ENCODE measurements at places on chromosomes 6 and 20.

DNA sequence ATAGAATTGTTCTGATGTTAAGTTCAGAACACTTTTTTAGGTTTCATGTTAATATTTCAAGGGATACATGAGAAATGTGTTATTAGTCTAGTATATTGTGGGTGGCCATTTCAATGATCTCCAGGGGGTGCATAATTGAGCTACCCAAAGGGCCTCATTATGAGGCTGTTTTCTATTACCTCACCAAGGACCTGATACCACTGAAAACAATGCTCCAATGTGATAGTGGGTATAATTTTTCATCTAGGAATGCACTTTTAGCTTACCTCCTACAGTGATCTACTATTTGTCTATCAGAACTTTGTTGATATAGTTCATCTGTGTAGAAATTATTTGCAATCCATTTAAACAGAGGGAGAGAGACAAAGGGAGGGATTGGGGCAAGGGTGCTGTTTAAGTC, 106.8 kb upstream of the HS3ST5 start:
- DNase-seq, result no peak

- no peak for DNase-seq
Measured at GRCh38 chr20:12276011-12276673, 358.4 kb downstream of the BTBD3 start.

DNA sequence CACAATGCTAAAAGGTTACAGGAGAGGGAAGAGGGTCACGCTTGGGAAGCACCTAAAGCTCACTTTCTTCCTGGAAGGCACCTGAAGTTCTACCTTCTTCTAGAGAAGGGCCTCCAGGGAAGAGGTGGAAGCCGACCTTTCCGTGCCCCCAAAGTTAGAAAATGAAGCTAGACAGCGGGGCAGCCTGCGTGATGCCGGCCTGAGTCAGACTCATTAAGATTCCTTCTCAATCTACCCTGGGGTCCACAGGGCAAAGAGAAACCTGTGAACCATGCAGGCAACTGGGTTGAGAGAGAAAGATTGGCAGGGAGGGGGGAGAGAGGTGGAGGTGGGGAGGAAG, 54.8 kb upstream of the CCDC167 start:
- no peak for DNase-seq

- DNase-seq, result no peak
Measured at GRCh38 chr20:1081891-1082290, 36.5 kb upstream of the PSMF1 start.

DNA sequence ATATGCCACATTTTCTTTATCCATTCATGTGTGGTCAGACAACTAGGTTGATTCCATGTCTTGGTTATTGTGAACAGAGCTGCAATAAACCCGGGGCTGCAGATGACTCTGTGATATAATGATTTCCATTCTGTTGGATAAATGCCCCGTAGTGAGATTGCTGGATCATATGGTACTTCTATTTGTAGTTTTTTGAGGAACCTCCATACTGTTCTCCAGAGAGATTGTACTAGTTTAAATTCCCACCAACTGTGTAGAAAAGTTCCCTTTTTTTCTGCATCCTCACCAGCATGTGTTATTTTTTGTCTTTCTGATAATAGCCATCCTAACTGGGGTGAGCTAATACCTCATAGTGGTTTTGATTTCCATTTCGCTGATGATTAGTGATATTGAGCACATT, 62.2 kb upstream of the MAP3K4 start:
- DNase-seq, result no peak

GRCh38 chr6:112486454-112486853, 139.3 kb downstream of the RFPL4B start:
- no peak for DNase-seq

- DNase-seq, result no peak
Measured at GRCh38 chr20:38315290-38315966, 11.5 kb downstream of the BPI start.

DNA sequence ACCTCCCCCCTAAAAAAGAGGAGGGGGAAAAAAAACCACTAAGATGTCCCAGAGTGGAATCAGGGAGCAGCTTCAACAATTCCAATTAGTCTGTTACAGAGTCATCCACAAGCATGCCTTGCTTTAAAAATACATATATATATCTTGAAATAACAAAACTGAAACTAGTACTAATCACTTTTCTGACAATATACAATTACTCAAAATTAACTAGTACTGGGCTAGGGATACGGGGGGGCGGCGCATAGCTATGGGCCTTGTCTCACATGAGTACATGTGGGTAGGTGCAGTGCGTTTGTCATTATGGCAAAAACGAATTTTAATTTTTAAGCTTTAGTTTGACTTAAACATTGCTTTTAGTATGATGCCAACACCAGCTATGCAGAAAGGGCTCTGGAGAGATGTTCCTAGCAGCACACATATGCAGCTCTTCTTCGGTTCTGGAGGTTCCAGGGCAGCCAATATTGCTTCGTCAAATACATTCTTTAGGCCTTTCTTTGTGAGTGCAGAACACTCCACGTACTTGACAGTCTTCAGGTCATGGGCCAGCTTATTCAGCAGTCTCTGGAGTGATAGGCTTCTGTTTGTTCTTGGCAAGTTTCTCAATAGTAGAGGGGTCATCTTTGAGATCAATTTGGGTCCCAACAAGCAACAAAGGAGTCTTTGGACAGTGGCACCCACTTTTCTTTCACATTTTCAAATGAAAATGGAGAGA, 38.8 kb downstream of the ITCH start:
- DNase-seq, result no peak

DNA sequence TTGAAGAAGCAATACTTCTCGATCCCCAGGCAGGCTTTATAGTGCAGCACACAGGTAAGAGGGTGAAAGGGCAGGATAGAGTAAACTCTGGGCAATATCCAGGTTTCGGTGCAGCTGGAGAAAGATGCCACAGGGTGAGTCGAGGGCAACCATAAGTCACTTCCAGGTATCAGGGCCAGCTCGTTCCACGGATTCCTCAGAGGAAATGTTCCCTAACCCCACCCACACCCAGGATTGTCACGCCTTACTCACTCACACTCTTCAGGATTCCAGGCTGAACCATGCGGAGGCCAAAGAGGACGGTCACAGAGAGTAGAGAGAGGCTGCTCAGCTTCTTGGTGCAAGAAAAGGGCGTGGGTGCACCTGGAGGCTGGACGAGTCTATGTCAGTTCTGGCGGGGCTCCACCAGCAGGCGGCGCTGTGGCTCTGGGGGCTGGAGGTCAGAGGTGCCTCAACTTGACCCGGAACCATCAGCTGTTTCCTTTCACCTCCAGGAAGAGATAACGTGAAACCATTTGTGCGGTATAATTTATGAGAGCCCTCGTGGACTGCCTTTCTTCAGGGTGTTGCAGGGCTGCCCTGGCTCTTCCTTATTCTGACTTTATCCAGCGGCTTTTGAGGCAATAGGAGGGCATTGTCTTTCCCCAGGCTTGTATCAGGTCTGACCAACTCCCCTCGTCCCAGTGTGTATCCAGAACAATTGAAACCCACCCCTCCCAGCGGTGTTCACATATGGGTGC, 14.5 kb upstream of the WFDC12 start:
- peak; percentile 24 for DNase-seq

GRCh38 chr6:30744054-30744805, at the start of gene IER3:
TSS of gene IER3 (minus strand) at chr6:30744547. CDS start at chr6:30744518, 29 bp downstream.
- peak; percentile 52 for DNase-seq

DNA sequence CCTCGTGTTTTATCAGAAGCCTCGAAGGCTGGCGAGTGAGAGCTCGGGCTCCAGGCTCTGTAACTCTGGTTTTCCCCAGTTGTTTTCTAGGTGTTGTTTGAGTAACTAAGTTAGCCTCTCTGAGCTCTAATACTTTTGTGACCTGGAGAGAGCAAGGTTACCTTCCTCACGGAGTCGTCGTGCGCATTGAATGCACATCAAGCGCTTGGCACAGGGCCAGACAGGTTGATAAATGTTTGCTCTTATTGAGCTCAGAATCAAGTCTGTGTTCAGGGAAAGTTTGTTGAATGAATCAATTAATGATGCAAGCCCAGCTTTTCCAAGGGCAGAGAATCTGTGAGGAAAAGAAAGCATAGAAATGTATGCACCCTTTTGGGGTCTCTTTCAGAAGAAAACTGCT, 33.5 kb downstream of the EDN3 start:
- no peak for DNase-seq

- no peak for DNase-seq
Measured at GRCh38 chr6:93972791-93973190, 553.4 kb upstream of the EPHA7 start.

DNA sequence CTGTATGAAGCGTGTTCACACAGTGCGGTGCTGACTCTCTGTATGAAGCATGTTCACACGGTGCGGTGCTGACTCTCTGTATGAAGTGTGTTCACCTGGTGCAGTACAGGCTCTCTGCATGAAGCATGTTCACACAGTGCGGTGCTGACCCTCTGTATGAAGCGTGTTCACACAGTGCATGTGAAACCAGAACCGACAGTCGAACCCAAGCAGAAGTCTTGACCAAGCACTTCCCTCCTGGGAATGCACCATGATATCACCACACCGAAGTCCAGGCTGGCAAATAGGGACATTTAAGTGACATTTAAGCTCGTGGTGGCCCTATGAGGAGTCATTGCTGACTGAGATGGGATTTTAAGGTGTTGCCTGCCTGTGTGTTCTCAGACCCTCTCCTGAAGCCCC, 11.3 kb upstream of the SERPINB1 start:
- DNase-seq, result no peak

- DNase-seq, result no peak
Measured at GRCh38 chr20:19605786-19606485, 152.1 kb upstream of the RIN2 start.

DNA sequence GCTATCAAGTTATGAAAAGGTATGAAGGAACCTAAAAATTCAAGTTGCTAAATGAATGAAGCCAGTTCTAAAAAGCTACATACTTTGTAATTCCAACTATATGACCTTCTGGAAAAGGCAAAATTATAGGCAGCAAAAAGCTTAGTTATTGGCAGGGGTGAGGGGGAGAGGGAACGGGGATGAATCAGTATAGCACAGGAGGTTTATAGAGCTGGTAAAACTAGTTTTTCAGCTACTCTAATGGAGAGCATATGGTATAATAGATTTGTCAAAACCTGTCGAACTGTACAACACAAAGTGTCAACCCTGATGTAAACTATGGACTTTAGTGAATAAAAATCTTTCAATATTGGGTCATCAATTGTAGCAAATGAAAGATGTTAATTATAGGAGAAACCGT, 18.7 kb downstream of the MANEA start:
- DNase-seq, result no peak

DNA sequence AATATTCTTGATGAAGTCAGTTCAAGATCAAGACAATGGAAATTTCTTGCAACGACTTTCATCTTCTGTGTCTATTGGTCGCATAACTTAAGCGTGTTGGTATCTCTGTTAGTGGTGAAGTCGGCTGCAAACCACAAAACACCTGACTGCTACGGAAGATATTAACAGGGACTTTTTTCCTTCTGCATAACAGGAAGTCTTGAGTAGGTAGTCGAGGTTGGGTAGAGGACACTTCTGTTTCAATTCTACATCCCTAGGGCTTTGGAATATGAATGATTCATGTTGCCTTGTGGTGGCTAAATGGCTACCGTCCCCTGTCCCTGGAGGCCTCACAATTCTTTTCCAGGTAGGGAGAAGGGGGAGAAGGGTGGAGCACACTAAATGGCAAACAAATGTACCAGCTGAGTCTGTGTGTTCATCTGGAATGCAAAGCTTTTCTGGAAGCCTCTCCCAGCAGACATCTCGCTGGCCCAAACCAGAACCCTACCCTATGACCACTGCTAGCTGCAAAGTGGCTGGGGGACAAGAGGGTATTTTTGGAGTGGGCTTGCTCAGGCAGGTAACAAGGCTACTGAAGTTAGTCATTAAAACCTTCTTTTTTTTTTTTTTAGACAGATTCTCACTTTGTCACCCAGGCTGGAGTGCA, 34.6 kb upstream of the NKX2-2 start:
- no peak for DNase-seq

DNA sequence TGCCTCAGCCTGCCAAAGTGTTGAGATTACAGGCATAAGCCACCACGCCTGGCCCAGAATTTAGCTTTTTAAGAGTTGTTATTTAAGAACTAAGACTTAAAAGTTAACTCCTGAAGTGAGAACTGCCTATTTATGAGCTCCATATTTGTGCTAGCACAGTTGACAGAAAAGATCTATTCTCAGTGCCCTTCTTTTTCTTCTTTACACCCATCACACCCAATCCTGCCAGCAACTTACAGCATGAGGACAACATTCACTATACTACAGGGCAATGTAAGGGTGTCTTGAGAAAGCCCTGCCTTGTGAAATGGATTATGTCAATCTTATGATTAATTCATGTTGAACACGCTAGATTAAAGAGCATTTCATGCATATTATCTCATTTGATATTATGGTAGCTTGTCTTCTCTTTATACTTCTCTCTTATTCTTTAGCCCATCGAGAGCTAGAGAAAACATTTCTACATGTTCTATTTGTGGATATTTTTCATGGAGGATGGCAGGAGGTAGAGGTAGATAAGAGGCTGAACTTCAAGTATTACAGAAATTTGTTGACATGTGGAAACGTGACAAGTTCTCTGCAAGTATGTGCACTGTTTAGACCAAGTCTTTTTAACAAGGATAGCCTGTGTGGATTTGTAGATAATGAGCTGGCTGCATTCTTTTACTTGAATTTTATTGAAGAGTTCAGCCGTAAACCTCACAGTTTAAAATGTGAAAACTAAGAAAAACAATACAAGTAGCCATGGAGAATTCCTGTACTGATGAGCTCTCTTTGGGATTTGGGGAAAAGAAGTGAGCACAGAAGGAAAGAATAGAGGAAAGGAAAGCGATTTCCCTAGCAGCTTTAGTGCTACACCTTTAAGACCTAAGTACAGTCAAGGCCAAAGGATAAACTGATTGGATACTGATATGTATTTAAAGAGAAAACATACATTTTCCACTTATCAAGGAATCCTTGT, 212.2 kb downstream of the ARHGAP18 start:
- DNase-seq, result no peak

DNA sequence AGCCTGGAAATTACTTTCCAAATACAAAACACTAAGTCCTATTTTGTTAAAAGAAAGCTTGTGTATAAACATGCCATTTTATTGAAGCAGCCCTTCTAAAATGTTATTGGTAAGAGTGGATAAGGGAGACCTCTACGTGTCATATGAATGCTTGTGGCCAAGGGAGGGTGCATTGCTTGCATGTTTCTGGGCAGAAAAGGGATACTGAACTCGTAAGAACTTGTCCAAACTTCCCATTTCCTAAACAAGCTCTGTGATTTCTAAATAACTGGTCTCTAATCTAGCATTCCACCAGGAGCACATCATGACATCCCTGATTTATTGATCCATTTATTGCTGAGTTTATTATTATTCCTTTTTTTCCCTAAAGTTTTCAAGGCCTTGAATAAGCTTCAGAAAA, 474.1 kb downstream of the CD109 start:
- no peak for DNase-seq

- DNase-seq, result no peak
Measured at GRCh38 chr6:124434421-124434820, 527.8 kb upstream of the RNF217 start.
